BJ (cell line): ENCODE measurements at places on chromosomes 6 and 20.

GRCh38 chr6:99219788-99220187 is 129.7 kb downstream of the FAXC start:
- no peak for DNase-seq

GRCh38 chr20:21238818-21239536 is 64.2 kb upstream of the XRN2 start:
- DNase-seq: no peak

DNA sequence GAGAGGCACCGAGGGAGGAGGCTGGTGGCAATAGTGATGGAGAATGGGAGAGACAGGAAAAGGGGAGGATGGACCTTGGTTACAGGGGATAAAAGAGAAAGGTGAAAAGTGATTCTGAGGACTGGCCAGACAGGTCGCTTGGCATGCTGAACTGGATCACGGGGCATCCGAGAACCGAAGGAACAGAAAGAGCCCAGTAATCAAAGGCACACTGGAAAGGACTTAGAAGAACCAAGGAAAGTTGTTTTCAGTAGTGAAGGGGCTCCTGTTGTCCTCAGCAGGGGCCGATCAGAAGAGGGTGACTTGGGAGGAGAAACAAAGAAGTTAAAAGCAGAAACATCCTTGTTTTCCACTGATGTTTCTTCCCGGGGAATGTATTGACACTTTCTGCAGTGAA is 18.9 kb downstream of the SYTL3 start:
- DNase-seq: no peak

DNA sequence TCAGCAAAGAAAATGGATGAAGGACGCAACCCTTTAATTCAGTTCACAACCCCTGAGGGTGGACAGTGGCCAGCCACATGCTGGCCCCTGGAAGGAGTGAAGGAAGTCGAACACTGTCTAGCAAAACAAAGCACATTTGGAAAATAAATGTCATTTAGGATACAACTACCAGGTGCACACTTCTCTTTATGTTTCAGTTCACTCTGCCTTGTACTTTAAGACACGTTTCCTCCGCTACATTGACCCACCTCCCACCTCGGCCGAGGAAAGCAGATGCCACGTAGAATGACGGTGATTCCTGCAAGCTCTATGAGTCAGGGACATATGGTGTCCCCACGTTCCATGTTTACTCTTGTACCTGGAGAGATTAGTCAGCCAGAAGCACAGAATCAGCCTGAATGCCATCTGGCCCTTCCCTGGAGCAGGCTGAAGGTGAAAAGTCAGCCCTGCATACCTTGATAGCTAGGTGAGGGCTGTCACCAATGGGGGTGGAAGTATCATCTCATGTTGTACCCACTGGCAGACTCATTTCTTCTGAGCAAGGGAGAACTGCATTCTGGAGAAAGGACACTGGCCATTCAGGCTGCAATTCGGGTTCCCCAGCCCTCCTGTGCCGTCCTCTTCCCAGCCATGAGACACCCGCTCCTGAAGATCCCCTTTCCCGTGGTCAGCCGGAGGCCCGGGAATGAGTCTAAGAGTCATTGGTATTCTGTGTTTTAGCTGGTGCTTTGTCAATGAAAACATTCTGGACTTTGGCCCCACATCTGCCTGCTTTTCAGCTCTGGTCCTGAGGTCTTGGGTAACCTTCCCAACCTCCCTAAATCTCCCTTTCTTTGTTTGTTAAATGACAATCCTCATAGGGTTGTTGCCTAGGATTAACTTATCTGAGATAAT is 60.6 kb downstream of the FOXA2 start:
- no peak for DNase-seq

DNA sequence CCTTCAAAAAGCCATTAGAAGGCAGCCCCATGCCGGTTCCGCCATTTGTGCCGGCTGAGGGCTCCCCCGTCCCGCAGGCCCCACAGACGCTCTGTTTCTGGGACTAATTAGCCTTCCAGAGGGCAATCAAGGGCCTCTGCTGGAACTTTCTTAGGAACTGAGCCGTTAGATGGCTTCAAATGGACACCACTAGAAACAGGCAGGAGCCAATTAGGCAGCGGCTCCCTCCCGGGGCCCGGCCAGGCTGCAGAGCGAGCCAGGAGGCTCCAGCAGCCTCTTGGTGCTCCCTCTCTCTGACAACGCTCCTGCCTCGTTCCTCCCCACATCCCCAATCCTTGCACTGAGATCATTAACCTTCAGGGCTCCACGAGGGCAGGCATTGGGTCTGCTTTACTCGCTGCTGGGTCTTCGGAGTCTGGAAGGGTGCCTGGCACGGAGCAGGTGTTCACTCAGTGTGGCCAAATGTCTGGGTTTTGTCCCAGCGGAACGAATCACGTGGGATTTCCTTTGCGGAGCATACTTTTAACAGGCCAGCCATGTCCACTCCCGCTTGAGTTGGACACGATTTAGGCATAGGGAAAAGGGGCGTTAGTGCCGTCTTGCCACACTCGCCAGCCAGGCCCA is 98.3 kb downstream of the TMEM242 start:
- no peak for DNase-seq

DNA sequence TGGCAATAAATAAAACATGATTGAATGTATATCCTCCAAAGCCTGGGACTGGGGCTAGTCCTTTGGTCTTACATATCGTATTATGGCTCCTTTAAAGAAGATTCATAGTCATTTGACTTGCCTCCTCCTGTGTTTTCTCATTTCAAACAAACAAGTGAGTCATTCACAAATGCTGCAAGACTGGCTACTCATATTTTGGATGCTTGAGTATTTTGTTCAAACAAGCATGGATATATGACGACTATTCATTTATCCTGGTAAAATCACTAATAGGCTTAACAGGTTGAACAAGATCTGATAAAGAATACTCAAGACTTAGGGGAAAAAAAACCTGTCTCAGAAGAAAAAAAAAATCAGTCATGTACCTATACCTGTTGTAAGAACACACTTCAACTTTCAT is 111.1 kb upstream of the CCDC28A start:
- DNase-seq: no peak

- DNase-seq: no peak
Measured at GRCh38 chr6:33297406-33297955, 1.3 kb downstream of the RGL2 start.

DNA sequence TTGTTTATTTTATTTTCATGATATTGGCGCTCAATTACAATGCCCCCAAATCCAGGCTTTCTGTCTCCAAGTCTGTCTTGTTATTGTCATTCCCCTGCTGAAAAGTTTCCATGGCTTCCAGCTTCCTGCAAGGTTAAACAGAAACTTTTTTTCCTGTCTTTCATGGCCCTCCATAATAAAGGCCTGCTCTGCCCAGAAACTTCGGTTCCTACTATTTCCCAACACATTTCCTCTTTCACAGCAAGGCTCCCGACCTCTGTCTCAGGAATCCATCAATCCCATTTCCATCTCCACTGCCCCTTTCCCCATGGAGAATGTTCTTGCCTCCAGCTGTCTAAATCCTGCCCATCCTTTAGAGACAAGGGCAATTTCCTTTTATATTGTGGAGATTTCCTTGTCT is 365.2 kb upstream of the JARID2 start:
- no peak for DNase-seq

DNA sequence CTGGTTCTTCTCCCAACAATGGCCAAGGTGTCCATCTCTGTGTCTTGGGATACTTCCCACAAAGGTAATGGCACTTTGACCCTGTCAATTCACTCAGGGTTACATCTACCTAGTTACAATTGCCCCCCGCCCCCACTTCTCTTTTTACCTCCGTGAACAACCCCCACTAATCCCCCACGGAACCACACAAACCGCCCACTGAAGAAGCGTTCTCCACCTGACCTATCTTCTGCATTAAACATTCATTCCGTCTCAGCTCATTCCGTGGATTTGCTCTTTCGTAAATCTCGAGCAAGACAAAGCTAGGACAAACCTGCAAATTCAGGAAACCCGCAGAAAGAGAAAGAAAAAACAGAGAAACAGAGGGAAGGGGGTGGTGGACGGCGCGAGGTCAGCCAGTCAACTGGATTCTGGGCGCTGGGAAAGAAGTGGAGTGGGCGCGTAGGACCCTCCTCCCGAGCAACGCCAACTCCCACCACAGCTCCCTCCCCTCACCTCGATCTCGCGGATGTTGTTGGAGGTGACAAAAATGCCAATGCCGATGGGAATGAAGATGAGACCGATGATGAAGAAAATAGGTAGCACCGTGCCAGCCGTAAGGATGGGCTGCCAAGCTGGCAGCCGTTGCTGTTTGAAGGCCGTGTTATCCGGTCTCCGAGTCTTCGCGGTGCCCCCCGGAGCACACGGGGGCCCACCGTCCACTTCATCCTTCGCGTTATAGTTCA is 523 bp downstream of the TMEM30A start:
- no peak for DNase-seq

DNA sequence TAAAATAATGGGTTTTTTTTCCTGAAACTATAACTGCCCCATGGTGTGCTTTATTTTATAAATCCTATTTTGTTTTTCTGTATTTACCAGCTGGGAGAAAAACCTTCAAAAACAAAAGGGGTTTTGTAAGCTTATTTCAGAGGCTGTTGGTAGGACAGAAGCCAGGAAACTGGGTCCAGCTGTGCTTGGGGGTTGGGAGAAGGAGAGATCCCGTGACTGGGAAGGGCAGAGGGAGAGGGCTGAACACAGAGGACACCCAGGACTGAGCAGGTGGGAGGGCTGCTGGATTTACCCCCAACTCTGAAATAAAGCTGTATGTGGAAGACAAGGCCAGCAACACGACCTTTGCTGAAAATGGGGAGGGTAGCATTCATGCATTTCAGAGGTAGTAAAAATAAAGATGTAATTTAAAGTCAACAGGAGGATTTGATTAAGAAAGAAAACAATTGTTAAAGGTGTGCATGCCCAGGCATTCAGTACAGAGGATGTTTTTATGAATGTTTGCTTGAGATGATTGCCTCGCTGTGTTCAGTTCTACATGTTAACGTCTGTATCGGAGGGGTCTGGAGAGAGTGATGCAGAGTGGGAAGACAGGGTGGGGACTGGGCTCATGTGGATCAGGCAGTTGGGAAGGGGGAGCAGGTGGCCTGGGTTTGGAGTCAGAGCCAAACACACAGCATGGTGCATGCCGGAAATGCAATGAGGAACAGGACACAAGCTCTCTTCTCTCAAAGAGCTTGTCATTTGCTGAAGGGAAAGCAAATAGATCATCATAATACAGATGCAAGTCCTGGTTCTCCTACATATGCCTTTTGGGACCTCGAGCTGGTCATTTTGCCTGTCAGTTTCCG is 21.4 kb downstream of the ARFGEF3 start:
- DNase-seq: no peak

- DNase-seq: no peak
Measured at GRCh38 chr6:43916924-43917877, 147.2 kb downstream of the VEGFA start.

GRCh38 chr6:124964764-124965105 is 2.5 kb downstream of the RNF217 start:
- no peak for DNase-seq

GRCh38 chr6:138035070-138035469 is 72.1 kb downstream of the PERP start:
- DNase-seq: no peak

DNA sequence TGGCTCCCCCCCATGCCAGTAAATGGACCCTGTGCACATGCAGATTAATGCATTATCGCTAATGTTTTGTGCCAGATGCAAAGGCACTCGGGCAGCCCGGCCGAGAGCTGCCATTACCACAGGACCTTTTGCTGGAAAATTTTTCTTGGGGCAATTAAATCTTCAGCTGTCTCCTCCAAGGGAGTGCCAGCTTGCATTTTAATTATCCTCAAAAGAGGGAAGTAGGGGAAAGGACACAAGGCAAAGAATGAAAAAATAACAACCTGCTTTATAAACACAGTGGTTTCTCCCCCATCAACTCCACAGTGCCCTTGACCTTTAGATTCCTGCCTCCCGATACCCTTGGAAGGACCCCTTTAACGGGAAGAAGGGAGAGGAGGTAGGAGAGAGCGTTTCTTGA is 48.2 kb downstream of the PDYN start:
- DNase-seq: no peak

- DNase-seq: peak; percentile 14
Measured at GRCh38 chr6:105974986-105975385, 111.2 kb upstream of the PRDM1 start.

DNA sequence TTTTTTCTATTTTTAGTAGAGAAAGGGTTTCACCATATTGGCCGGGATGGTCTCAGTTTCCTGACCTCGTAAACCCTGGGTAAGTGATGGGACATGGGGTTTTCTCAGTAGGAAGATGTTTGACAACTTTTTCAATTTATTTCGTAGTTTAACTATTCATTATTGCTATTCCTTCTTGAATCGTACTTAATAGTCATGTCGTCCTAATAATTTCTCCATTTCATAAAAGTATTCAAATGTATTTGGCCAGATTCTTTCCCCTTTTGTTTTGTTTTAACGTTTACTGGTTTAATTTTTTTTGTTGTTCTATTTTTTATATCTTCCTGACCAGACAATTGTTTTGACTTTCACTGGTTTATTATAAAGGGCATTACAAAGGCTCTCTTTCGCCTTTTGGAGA is 16.3 kb downstream of the GPX5 start:
- DNase-seq: no peak

DNA sequence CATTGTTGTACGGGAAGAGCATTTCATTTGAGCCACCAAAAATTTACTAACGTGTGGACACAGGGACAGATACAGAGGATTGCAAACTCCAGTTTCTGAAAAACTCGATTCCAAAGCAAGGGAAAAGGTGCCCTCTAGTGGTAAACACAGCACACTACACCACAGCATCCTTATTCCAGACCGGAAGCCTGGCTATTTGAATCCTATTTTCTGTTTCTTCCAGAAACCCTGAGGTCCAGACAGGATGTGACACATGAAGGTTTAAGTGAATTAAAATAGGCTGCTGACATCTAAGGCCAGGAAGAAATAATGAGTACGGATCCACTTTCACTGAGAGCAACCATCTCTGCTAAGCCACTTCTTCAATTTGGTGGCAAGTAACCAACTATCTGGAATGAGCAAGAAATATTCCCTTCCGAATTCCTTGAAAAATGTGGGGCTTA is 31.8 kb upstream of the GMPR start:
- DNase-seq: peak; percentile 56

GRCh38 chr20:1809611-1810510 is 85.3 kb upstream of the SIRPA start:
- no peak for DNase-seq

DNA sequence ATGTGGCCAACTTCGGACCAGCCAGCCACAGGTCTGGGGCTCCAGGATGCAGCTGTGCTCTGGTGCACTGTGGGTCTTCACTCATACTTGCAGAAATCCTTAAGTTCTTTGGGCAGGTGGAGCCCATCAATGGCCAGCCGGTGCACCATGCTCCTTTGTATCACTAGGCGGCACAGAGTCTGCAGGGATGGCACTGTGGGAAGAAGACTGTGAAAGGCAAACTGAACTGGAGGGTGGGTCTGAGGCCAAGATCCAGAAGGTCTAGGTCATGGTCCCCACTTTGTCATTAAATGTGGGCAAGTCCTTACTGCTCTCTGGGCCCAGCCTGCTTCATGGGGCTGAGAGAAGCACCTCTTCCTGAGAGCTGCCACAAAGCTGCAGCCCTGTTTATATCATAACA is 1.3 kb upstream of the SPATA25 start:
- DNase-seq: no peak

GRCh38 chr20:52586660-52587059 is 385.5 kb upstream of the TSHZ2 start:
- DNase-seq: no peak

- no peak for DNase-seq
Measured at GRCh38 chr20:53793783-53794383, 200.2 kb upstream of the ZNF217 start.
